ENCODE measurements at places on chromosomes 11 and 22.

GRCh38 chr11:43898574-43898973, 17.9 kb downstream of the ALKBH3 start:
- no peak for DNase-seq

DNA sequence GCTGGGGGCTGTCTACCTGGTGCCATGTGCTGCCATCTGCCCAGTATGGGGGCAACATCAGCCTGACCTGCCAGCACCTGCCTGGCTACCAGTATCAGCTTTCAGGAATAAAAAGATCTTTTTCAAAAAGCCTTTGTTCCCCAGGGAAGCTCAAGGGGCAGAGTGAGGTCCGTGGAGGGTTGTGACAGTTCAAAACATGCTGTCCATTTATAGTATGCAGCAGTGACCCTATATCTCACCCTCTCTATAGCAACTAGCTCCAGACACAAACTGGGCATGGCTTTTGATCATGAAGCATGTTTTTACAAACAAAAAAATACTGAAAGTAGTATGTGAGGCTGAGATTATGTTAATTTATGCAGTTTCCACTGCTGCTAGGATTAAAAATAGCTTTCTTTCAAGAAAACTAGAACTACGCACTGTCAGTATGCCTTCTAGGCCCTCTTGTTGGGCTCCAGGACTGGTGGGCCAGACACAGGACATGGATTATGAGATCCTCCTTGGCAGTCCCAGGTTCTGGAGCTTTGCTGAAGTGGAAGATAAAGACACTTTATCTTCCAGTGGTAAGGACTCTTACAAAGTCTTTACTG, 23.4 kb downstream of the NAV2 start:
- DNase-seq: no peak

DNA sequence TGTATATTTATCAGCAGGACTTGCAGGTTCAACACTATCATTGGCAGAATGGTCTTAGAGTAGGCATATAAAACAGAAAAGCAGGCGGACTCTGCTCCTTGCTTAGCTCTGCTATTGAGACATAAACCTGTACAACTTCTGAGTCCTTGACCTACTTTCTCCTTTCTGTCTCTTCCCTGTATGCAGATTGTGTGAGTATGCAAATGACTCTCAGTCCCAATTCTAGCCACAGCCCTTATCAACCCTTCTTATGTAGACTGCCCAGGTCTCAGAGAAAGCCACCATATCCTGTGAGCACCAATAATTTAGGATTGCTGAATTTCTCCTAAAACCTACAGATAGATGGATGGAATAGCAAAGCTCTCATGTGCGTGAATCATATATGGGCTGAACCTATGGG, 367.6 kb upstream of the DDI1 start:
- no peak for DNase-seq

DNA sequence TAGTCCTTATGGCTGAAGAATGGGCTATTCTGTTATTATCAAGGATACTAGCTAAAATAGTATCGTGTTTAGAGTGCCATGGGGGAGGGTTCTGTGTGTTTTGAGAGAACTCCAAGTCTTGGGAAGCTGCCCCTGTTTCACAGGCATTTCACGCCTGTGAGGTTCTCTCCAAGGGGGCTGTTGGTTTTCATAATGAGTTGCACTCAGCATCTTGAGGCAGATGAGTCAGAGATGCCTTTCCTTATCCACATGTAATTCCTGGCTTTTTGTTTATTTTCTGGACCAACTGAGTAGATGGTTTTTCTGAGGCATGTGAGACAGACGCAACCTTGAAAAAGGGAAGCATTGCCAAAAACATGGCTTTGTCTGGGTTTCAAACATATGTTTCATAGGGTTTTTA, 203.7 kb downstream of the ARHGAP42 start:
- DNase-seq: no peak

GRCh38 chr11:4375431-4376140, 7.4 kb upstream of the OR52B4 start:
- DNase-seq: no peak

DNA sequence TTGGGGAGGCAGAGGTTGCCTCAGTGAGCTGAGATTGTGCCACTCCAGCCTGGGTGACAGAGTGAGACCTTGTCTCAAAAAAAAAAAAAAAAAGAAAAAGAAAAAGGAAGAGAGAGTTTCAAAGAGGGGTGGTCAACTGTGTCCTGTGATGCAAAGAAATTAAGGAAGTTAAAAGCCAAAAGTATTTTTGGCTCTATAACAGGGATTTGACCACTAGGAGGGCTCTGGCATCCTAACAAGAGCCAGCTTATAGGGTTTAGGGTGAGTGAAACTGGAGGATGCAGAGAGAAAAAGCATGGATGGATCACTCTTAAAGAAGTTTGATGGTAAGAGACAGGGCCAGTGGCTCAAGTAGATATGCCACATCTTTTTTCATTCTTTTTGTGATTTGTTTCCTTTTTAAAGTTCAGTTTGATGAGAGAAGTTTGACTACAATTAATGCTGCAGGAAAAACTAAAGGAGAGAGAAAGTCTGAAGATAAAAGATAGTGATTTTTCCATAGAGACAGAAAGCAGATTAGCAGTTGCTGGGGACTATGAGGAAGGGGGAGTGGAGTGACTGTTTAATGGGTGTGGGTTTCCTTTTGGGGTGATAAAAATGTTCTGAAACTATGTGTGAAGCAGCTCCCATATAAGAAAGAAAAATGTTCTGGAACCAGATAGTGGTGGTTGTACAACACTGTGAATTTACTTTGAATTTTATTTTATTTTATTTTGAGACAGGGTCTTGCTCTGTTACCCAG, 11.1 kb upstream of the MICAL2 start:
- no peak for DNase-seq

- DNase-seq: peak; percentile 31
These were observed 57.2 kb downstream of the PPFIA1 start for GRCh38 chr11:70327717-70328116.

DNA sequence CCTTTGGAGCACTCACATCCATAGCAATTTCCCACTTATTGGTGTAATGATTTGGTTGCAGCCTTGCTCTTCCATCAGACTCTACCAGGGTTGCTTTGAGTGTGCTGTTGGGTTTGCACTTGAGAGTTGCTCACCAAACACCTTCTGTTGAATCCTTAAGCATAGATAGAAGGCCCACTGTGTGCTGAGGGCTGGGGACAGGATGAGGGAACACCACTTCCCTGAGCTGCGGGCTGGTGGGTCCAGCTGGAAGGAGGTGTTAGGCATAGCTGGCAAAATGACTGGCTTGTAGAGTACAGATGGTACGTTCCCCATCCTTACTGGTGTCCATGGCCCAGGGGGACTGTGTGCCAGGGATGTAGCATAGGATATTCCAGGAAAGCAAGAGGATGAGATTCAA, 3.9 kb downstream of the PRDM11 start:
- DNase-seq: no peak

GRCh38 chr11:35265755-35266454, 126.9 kb downstream of the CD44 start:
- DNase-seq: no peak

DNA sequence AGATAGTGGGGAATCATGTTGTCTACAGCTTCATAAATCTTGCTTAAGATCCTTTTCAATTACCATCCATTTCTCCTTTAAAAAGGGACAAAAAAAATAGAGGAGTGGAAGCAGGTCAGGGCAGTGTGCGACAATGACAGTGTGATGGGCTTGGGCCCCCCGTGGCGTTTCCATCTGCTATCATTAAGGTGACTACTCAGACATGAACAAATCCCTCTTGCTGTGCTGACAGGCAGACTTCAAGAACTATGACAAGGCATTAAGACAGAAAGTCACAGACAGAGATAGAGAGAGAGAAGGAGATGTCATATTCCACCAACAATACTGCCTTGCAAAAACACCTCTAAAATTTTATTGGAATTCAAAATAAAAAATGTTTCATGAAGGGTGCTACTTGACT, 263.2 kb downstream of the DCDC1 start:
- DNase-seq: no peak
